ENCODE measurements at places on chromosomes 7 and 10.
A peak's percentile ranks its signal among the peaks of the same experiment; 100 is the strongest.

DNA sequence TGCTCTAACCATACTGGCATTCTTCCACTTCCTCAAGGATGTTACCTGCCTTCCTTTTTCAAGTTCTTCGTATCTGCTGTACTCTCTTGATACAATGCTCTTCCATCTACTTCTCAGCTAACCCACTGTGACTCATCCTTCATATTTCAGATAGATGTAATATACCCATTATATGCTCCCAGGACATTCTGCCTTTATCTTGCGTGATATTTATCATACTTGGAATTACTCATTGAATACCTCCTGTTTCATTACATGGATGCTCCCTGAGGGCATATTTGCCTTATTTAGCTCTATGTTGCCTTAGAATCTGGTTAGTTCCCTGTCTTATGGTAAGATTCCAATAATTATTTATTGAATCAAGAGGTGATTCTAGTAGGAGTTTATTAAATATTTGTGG is 706.4 kb downstream of the SORCS3 start:
- DNase-seq: no peak

- no peak for DNase-seq
Measured at GRCh38 chr10:127408112-127408710, 140.9 kb upstream of the NPS start.

DNA sequence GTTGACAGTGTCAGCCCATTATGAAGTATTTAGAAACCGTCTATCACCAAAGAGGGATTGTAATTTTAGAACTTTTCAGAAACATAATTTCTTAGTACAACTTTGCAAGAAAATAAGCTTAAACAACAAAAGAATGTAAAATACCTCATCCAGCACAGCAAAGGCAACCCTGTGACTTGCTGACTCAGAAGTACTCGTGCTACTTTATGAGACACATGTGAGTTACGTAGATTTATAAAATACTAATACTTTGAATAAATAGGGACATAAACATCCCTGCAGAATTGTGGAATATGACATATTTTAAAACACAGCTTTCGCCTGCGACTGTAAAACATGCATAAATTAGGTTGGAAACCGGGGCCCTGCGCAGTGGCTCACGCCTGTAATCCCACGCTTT is 739.7 kb upstream of the ANKRD30A start:
- no peak for DNase-seq

GRCh38 chr10:71911296-71911953 is 52.8 kb upstream of the CHST3 start:
- DNase-seq: no peak

DNA sequence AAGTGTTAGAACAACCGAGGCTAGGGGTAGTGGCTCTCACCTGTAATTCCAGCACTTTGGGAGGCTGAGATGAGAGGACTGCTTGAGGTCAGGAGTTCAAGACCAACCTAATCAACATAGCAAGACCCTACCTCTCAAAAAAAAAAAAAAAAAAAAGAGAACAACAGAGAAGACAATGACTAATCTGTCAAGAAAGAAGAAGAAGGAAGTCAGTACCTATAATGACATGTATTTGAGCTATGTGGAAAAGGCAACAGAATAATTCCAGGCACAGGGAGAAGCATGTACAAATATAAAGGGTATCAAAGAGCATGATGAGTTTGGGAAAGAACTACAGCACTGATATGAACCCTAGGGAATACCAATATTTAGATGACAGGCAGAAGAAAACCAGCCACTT is 27.5 kb downstream of the COPG2 start:
- DNase-seq: no peak

DNA sequence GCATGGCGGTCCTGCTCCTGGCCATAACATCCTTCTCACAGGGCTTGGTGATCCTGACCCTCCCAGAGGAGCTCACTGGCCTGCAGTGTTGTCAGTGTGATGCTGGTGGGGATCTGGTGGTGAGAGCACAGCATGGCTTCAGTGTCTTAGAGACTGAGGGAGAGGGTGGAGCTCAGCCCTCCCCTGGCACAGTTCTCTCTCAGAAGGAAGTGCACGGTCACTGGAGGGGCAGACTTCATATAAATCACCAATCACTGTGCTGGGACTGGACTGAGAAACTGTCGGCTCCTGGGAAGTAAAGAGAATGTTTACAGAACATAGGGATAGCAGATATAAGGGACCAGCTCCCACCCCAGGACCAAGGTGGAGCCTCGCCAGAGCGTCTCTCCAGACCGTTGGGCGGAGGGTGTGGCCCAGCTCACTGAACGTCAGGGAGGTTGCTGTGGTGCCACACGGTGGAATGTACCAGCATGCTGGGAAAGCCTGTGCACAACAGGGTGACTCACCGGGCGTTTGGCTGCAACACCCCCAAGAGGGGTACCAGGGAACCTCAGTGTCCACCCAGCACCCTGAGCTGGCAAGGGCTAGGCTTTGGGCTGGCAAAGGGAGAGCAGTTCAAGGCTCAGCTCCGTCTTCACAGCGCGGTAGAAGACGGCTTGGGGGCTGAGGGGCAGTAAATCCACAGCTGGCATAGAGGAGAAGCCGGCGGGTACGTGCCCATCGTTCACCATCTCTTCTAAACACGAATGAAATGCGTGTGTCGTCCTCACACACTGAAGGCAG is 8.8 kb upstream of the GET4 start:
- DNase-seq: no peak

GRCh38 chr7:77245015-77245755 is 45.6 kb upstream of the FGL2 start:
- peak; percentile 14 for DNase-seq

DNA sequence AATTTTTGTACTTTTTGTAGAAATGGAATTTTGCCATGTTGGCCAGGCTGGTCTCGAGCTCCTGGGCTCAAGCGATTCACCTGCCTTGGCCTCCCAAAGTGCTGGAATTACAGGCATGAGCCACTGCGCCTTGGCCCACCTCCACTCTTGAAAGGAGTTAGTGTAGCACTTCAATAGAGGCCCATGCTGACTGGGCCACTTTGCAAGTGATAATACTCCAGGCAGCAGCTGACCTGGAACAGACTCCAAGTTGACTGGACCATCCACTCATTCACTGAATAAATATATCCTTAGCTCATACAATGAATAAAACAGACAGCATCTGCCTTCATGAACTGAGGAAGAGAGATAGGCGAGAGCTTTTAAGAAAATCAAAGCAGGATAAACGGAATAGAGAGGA is 14.7 kb downstream of the CPVL start:
- no peak for DNase-seq

DNA sequence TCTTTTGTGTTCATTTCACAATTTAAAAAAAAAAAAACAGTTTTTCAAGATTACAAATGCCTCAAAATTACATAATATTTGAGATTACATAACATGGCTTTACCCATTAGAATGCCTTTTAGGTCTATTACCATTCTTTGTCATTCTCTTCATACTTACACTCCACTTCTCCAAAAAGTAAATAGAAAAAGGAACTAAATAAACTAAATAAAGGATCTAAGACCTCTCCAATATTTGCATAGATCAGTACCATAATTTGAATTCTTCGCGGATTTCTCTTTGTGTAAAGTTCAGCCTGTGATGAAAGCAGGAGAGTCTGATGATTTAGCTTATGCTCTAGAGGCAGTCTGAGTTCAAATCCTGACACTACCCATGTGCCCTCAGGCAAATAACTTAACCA is 56.4 kb upstream of the C1GALT1 start:
- DNase-seq: no peak

DNA sequence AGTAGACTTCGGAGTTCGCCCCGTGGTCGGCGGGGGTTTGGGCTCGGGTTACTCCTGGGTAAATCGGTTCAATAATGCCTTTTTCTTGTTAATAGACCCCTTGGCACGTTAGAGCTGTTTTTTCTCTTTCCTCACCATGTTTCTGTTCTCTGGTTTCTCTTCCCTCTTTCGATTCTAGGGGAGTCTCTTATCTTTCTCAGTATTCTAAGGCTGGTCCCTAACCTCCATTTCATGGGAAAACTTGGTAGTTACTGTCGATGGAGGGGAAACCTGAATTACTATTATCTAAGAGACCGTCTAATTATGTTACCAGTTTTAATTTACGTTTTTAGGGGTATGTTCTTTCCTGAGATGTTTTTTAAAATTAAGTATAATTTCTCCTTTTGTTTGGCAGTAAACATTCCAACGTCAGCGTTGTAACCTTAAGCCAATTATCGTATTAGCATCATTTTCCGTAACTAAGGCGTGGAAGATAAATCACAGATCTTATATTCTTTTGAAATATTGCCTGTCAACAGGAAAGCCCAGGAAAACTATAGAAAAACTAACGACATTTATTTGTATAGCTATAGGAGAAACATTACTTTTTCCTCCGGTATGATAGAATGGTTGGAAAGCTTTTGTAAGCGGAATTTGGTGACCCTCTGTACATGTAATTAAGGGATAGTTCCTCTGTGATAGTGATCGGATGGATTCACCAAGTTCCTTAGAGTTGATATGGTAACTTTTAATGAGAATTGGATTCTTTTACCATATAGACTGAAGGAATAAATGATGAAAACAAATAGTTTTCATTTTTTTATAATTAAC is 847 bp downstream of the BTAF1 start:
- no peak for DNase-seq

GRCh38 chr7:46606761-46607160 is 685.7 kb upstream of the IGFBP3 start:
- DNase-seq: no peak

DNA sequence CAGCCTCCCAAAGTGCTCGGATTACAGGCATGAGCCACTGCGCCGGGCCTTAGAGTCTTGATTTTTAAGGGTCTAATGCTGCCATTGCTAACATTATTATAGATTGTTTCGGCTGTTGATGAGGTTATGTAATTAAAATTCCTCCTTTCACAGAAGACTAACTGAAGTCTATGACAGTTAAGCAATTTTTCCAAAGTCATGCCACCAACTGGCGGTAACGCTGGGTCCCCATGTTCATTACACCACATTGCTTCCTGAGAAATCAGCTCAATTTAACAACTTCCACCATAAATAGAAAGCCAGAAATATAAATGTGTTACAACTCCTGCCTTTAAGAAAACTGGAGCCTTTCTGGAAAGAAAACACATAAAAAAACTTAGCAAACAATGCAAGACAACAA is 3.5 kb downstream of the ERLIN1 start:
- DNase-seq: no peak

GRCh38 chr10:6650586-6650985 is 70.5 kb upstream of the PRKCQ start:
- no peak for DNase-seq

DNA sequence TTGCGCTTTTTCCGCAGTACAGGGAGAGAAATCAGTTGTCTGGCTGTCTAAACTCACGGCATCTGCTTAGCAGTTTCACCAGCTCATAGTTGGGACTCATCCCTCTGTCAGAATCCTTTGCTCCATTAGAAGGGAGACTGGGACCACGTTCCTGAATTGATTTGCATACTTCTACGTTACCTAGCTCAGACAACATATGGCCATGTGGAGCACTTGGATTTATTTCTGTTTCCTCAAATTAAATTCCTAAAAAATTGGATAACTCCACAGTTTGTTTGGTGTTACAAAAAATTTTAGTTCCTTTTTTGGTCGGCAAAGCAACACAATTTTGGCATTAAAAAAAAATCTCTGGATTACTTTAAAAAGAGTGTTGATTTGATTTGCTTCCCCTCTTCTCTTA is 614.0 kb downstream of the AUTS2 start:
- no peak for DNase-seq

DNA sequence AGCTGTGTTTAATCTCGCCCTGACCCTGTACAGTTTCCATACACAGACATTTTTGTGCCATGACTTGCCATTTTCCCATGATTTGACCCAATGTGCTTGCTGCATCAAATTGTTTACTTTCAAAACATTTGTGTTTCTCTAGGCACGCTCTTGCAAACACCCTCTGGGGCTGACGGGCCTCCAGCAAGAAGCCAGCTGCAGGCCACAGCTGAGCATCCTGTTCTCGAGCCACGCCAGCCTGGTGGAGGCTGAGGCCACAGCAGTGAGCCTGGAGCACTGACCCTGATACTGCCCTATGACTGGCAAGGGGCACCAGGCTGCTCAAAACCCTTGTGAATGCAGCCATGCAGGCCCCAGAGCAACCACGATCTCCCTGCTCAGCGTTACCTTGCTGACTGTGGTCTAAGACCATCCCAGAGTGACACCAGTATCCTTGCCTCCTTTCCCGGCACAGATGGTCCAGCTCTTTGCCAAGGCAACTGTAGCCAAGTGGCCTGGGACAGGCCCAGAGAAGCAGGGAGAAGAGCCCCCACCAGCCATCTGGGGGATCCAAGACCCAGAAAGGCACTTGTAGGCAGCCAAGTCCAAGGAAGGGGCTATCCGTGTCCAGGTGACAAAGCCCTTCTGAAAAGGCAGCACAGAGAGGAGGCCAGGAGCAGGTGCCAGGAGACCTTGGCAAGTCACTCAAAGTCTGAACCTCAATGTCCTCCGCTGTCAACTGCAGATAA is 78.5 kb downstream of the OAT start:
- no peak for DNase-seq

DNA sequence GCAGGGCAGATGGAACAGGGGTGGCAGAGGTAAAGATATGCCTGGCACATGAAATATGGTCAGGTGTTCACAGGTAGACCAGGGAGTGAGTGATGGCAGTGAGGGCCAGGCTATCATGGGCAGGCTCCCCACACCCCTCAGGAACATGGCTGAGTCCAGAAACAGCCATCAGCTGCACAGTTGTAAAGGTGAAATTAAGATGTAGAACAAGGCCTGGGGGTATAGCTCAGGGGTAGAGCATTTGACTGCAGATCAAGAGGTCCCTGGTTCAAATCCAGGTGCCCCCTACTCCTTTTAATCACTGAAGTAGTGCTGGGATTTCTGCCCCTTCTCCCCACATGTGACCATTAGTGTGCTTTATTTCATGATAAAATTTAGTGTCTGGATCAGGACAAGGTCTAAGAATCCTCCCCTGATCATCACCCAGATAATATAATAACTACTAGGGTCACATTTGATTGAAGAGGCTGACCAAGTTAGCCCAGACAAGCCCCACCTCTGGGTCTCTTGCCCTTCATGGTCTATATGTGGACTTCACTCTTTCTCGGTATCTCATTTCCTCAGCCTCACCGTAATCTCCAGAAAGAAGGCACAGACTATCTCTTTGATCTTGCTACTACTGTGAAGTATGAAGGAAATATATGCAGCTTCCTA is 69.0 kb downstream of the ZNF783 start:
- DNase-seq: peak; percentile 26

DNA sequence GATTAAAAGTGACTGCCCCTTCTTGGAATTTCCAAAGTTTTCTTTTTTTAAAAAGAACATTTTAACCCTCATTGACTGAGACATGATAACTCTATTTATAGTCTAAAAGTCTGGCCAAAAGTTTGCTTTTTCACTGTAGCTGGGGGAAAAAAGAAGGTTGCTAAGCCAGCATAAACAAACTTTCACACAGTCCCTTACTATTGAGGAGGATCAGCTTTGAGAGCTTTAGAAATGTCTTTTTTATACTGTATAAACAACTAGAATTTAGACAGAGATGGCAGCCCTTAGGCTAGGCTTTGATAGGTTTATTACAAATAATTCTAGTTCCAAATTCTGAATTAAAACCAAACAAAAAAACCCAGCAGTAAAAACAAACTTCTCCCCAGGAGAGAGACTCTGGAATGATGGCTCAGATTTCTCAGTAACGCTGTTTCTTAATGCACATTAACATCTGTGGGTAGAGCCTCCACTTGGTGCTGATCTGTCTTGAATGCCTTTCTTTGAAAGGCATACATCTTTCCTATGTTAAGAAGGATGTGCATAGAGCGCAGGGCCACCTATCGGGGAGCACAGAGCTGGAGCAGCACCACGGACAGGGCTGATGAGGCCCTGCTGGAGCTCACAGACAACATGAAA is 100.9 kb upstream of the PDLIM1 start:
- peak; percentile 16 for DNase-seq

All from large intestine (tissue), 12 donors.